ENCODE measurements at places on chromosomes 11 and 22.

GRCh38 chr11:774873-775592 lies 2.3 kb downstream of the GATD1 start:
- no peak for DNase-seq

GRCh38 chr11:69079661-69080256 lies 31.0 kb downstream of the TPCN2 start:
- no peak for DNase-seq

DNA sequence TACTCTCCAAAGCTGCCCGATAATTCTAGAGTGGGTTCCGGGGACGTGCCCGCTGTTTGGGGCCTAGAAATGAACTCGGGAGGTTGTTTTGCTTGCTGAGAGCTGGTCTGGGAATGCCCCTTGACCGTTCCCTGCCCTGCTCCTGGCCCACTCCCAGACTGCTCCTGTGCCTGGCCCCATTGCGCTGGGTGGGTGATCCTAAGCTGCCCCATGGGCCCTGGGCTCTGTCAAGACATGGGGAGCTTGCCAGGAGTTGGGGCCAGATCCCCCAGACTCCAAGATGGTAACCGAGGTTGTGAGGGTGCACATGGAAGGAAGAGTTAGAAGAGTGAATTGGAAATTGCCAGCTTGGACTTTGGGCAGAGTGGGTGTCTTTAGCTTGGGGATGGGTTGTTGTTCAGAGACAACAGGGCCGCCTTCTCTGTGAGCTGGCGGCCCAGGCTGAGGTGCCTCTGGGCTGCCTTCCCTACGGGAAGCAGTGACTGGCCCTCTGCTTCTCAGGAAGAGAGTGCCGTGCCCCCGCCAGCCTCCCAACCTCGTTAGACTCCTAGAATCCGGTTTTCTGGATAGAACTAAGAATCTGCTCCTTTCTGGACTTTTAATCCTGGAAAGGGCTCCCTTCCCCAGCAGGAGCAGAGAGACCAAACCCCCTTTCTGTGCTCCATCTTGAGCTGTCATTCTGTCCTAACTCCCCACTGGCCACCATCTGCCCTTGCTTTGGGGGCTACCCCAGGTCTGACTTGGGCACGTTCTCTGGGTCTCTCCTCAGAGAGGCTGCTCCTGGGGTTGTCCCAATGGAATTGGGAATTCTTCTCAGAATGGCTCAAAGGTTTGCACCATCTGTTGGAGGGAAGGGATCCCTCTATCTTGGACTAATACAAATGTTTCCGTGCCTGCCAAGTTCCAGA lies 1.8 kb downstream of the ST3GAL4 start:
- DNase-seq, result no peak

- no peak for DNase-seq
These were observed 70.2 kb upstream of the LMO1 start for GRCh38 chr11:8333811-8334401.

DNA sequence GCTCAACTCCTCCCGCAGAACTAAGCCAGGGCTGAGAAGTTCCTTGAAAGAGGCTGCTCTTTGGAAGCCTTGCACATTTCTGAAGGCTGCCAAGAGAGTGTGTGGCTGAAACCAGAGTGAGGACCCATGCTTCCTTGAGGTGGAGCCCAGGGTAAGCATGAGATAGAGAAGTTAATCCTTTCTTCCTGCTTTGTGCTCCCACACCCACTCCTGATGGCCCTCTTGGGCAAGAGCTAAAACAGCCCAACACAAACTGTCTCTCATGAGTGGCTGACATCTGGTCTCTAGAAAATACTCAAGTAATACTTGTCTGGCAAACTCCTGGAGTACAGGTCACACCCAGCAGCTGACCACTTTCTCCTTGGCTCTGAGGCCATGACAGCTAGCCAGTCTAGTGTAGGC lies 523.7 kb downstream of the INSC start:
- no peak for DNase-seq

GRCh38 chr11:88051396-88051795 lies 123.8 kb downstream of the RAB38 start:
- DNase-seq, result no peak

DNA sequence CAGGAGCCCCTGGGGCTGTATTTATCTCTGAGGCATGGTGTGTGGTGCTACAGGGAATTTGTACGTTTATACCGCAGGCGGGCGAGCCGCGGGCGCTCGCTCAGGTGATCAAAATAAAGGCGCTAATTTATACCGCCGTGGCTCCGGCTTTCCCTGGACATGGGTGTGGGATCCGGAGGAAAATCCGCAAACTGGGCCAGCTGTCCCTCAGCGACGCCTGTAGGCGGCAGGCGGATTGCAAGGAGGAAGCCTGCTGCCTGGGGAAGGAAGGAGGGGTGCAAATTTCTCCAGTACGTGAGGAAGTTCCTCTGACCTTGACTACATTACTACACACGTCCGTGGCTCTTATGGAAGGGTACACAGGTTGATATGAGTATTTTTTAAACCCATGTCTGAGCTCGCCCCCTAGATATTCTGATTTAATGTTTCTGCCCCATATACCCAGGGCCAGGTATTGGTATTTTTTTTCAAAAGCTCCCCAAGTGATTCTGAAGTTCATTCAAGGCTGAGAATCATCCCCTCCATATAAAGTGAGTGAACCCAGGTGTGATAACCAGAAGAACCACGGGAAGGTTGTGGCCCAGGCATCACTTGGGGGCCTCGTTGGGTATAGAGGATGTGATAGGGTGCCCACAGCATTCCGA lies 2.8 kb downstream of the MYOD1 start:
- no peak for DNase-seq

DNA sequence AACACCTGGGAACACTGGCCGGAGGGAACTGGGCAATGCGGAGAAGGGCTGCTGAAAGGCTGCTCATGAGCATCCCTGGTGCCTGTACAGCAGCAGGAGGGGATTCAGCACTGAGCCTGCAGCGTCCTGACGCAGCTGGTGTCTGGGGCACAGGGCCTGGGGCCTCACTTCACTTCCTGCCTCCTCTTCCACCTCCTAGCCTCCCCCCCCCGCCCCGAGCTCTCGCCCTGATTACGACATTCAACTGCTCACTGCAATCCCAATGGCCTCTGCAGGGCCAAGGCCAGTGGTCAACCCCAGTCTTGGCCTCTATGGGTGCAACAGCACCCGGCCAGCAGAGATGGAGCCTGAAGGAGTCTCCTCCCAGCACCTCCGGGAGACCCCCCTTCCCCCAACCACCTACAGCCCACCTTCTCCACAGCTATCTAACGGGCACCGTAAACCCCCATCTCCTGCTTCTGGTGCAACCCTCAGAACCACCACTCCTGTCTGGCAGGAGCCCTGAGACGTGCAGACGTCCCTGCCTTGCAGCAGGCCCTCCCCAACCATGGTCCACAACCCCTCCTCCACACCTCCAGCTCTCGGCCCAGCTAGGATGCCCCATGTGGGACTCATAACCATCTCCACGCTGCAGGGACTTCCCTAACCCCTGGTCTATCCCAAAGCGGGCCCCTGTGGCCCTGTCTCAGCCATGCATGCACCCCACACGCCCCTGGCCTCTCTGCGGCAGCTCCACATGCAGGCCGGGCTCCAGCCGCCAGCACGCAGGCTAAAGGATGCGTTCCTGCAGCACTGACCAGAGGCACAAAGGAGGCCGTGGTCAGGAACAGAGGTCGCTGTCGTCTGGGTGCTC lies 38.2 kb downstream of the BRD1 start:
- no peak for DNase-seq

GRCh38 chr11:17164361-17165246 lies 43.2 kb downstream of the PIK3C2A start:
- DNase-seq, result no peak

DNA sequence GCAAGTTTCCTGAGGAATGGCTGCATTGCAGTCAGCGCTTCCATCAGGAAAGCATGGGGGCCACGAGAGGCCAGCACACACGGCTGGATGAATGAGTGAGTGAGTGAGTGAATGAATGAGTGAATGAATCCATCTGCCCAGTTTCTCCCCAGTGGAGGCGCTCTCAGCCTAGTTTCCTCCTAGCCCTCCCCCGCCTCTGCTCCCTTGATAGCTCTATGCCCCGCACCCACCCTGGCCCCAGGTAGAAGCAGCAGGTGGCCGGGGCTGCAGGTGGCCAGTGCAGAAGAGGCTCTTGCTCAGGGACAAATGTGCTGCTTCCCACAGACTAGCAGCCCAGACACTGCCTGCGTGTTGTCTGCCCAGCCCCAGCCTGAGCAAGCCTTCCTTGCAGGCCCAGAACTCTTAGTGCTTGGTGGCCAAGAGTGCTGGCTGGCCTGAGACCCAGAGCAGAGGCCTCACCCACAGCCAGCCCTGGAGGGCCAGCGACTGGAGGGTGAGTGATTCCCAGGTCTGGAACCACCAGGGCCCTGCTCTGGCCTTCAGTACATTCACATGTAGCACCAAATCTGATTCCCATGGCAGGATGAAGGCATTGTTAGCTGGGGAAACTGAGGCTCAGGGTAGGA lies 31.1 kb upstream of the PDGFB start:
- DNase-seq, result no peak

DNA sequence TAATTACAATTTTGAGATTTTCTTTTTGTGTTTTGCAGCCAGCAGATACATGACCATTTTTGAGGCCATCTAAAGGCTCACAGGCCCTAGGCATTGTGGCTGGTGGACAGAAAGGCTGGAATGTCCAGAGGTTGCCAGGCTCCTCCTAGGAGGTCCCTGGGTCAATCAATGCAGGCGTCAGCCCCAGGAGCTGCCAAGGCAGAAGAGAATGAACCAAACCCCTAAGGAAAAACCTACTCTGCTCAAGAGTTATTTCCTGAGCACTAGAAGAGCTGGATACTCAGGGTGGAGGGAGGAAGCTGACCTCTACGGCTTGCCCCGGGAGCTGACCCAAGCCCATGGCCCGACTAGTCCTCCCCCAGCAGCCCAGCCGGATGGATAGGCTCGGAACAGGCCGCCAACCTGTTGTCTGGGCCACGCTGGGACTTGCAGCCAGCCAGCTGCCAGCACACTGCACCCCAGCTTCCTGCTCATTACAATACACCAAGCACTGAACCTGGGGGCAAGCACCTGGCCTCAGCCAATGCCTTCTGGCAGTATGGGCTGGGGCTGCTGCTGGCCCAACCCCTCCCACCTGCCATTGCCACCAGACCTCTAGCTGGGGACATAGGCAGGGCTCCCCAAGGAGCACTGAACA lies 5.7 kb upstream of the SCGB1A1 start:
- no peak for DNase-seq

DNA sequence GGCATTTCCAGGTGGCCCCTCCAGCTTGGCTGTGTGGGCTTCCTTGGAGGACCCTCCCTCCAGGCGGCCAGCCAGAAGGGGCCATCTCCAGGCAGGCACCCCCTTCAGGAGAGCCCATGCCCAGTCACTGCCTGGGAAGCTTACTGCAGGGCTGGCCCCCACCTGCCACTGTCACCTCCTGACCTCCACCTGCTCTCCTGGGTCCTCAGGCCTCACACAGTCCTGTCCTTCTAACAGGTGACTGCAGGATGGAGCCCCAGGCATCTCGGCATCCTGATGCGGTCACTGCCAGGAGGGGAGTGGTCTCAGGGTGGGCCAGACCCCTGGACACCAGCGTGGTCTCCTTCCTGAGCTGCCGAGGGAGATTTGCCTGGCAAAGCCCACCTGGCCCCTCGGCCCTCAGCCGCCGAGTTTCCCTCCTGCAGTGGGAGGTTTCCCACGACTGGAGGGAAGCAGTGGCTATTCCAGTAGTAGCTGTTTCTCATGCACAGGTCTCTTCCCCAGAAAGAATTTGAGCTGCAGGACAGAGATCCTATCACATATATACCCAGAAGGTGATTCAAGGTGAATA lies 13.0 kb downstream of the TBX1 start:
- DNase-seq, result no peak

DNA sequence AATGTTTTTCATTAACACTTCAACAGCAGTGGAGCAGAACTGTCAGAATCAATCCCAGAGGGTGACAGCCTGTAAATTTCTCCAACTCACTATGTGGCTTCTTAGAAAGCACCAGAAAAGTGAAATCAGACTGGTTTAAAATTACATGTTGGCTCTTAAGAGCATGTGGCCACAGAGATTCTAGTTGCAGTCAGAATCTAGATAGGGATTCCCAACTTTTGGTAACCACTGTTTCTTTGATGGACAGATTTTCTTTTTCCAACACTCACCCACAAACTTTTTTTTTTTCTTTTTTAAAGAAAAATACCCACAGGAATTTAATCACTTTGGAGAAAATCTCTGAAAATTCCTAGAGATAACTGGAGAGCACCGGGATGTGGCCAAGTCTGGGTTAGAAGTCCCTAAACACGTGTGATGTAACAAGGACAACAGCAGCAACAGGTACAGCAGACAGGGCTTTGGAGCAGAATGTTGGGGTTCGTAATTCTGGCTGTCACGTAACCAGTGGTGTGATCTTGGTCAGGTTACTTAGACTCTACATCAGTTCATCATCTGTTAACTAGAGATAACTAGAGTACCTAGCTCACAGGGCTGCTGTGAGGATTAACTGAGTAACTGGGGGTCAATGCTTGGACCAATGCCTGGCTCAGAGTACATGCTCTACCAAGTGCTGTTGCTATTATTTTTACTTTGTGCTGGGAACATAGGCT lies 100.1 kb downstream of the NAT10 start:
- no peak for DNase-seq
